ENCODE measurements at places on chromosomes 11 and 22.
A peak's percentile ranks its signal among the peaks of the same experiment; 100 is the strongest.

- no peak overlapping the region for H3K4me3 ChIP-seq
- H3K36me3 ChIP-seq = no peaks in the 10 kb centered on the region
These were observed 25.2 kb downstream of the FAM76B start for GRCh38 chr11:95764267-95764898.

GRCh38 chr11:102347462-102348370 is 702 bp downstream of the BIRC2 start:
- no peaks in the 10 kb centered on the region for H3K36me3 ChIP-seq
- peak overlapping the region; percentile 100 for H3K27ac ChIP-seq
- peak; percentile 14 for DNase-seq
- peak overlapping the region; percentile 77 for H3K4me3 ChIP-seq

DNA sequence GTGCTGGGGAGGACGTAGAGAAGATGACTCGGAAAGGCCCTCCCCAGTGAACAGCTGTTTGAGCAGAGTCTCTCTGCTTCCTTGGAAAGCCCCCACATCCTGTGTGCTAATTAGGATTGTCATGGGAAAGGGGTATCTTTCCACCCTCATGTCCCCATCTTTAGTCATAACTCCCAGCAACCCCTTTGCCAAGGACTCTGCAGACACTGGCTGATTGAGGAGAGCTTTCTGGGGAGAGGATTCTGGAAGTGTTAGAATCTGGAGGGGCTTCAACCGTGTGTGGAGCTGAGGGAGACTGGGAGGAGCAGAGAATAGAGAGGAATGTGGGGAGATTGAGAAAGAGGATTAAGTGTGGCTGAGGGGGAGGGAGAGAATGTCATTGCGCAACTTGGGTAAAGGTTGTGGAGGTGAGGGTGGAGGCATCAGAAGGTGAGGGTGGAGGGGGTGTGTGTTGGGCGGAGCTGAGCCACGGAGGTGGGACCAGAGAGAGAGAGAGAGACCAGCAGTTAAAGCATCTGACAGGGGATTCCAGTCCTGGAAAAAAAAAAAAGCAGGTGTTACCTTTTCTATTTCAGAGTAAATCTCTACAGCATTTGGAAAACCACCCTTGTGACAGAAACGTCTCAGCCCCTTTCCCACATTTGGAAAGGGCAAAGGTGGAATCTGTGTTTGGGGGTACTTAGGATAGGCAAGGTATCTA is 2.2 kb downstream of the DTX4 start:
- no peaks in the 10 kb centered on the region for H3K36me3 ChIP-seq
- no peak overlapping the region for H3K27ac ChIP-seq
- peaks cover 12% of the 10 kb centered on the region for H3K4me1 ChIP-seq
- H3K27me3 ChIP-seq = no peaks in the 10 kb centered on the region
- no peak overlapping the region for H3K4me3 ChIP-seq

DNA sequence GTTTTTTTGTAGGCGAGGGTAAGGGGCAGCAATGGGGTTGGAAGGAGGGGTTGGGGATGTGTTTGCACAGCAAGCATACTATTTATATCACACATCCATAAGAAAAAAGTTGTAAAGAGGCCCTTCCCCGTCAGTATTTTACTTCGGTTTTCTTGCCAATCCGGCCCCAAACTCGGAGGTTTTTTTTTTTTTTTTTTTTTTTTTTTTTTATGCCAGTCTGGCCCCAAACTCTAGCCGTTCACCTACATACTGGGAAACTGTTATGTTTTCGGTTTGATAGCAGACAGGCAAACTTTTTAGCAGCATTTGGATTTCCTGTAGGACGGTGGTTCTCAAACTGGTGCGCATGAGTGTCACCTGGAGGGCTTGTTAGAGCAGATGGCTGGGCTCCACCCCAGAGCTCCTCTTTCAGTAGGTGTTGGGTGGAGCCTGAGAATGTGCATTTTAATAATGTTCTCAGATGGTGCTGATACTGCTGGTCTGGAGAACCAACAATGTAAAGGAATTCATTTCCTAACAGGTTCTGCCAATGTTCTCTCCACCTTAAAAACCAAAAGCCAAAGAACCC is 76.5 kb upstream of the ZBED5 start:
- no peaks in the 10 kb centered on the region for H3K4me1 ChIP-seq
- H3K27ac ChIP-seq = no peak overlapping the region
- no peaks in the 10 kb centered on the region for H3K27me3 ChIP-seq
- H3K36me3 ChIP-seq = no peaks in the 10 kb centered on the region

DNA sequence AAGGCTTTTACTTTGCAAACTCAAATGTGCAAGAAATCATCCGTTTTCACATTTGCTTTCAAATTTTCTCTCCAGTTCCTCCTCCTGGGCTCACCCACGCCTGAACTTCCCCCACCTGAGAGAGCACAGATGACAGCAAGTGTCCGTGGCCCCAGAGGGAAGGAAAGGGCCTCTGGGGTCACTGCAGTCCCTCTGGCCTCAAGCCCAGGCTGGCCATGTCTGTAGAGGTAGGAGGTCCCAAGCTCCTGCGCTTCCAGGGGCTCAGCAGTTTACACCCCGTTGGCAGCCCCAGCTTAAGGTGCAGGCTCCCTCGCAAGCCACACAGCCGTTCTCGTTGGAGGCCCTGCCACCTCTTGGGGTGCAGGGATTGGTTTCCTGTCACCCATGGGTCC is 40.5 kb upstream of the PRDM11 start:
- no peak overlapping the region for H3K4me3 ChIP-seq
- H3K36me3 ChIP-seq = no peaks in the 10 kb centered on the region
- H3K27me3 ChIP-seq = peaks cover 10% of the 10 kb centered on the region
- peaks cover 9% of the 10 kb centered on the region for H3K4me1 ChIP-seq

Measured in adrenal gland (tissue), 19 donors.